ENCODE measurements at places on chromosomes 1 and 21. TPM values are rescaled to one million over a fixed set of nuclear protein-coding genes. Genes with fewer than 3 reads are reported as not detected.

TRPM2 gene
- polyA plus RNA-seq = not detected

DNA sequence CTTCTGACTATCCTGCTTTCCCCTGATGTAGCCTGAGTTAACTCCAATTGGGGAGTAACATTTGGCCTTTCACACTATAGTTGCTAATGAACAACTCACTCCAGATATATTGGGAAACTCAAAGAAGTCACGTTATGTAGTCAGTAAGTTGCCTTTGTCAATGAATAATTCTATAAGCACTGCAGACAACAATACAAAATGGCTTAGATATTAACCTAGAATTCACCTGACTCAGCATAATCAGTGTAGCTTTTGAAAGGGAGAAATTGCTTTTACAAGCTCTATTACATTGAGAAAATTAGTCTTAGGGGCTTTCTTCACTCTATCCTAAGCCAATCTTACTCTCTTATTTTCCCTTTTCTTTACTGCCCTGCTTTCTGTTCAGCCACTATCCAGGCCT is 303.5 kb upstream of the NR5A2 start:
- no peak for DNase-seq

ASCL5 gene
- polyA plus RNA-seq = not detected

DNA sequence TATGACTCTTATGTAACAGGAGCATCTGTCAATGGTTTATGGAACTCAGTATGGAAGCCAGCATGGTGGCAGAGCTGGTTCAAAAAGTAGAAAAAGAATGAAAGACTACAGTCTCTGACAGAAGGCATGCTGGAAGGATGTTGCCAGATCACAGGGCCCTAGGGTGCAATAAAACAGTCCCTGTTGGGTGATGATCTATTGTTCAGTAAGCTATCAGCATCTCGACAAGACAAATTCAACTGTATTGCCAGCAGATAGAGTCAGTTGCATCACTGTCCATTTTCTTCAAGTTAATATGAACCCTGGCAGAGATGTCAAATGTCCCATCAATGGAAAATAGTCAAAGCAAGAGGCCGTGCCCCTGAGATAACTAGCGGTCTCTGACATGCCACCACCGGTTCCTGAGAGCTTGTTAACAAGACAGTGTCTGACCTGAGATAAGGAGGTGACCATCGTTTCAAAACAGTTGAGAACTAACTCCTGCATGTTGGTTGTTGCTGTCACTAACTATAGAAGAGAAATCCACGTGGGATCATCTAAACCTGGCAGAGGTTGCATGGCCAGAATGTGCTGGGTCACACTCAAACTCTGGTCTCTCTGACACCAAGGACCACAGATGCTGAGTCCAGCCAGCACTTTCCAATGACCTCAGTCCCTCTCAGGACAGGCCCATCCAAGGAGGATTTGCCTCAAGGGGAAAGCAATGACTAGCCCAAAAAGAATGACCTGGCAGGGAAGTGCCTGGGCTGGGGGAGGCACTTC is 125.9 kb downstream of the RIPK4 start:
- no peak for DNase-seq

NHLH1 gene
- polyA plus RNA-seq = 0.20 TPM

FCAMR gene
- polyA plus RNA-seq = not detected

CASQ1 gene
- 1.4 TPM for polyA plus RNA-seq

RGL1 gene
- polyA plus RNA-seq = 9.7 TPM

GRCh38 chr1:186781730-186782129 is 47.0 kb upstream of the PLA2G4A start:
- no peak for DNase-seq

AJAP1 gene
- polyA plus RNA-seq = 0.50 TPM

INTS7 gene
- 18.4 TPM for polyA plus RNA-seq

AADACL3 gene
- polyA plus RNA-seq = not detected

- DNase-seq = no peak
These were observed 414 bp downstream of the GPR153 start for GRCh38 chr1:6260433-6260934.

GRCh38 chr1:234469376-234469775 is 9.6 kb downstream of the TARBP1 start:
- no peak for DNase-seq

GRCh38 chr21:44390886-44391285 is 37.5 kb downstream of the TRPM2 start:
- DNase-seq = no peak

DNA sequence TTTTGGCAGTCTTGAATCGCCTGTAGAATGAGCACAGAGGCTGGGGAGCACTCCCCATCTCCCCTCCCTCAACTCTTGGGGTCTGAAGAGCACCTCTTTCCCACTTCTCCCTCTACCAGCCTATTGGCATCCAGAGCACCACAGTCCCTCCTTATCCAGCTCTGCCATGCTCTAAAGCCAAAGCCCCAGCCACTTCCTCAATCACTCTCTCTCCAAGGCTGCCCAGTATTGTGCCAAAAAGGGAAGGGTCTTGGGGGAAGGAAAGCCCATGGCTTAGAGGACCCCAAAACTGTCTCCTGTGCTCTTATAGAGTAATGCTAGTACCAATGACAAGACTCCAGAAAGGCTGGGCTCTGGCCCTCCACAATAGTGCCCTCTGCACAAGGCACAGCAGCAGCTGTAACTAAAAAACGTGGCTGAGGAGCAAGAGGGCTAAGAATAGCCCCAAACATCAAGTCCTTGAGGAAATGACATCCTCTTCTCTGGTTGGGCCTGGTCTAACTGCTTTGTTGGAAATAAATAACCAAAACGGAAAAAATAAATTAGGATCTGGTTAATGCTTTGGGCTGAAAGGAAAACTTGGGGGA is 28.4 kb downstream of the SLC27A3 start:
- no peak for DNase-seq

DNA sequence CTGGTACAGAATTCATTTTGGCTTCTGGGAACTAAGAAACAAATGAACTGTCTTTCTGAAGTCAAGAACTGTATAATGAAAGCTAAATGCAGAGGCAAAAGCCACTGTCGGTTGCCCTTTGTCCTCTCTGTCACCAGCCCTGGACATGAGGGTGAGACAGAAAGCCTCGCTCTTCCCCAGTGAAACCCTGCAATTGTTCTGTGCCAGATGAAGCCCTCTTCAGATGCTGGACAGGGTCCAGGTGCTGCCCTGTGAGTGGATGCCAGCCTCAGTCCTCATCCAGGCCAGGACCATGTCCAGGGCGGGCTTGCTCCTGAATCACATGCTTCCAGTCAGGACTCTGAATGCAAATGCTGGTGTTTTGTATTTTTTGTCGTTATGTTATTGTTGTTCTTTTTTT is 138.7 kb downstream of the RUNX1 start:
- DNase-seq = no peak

DNA sequence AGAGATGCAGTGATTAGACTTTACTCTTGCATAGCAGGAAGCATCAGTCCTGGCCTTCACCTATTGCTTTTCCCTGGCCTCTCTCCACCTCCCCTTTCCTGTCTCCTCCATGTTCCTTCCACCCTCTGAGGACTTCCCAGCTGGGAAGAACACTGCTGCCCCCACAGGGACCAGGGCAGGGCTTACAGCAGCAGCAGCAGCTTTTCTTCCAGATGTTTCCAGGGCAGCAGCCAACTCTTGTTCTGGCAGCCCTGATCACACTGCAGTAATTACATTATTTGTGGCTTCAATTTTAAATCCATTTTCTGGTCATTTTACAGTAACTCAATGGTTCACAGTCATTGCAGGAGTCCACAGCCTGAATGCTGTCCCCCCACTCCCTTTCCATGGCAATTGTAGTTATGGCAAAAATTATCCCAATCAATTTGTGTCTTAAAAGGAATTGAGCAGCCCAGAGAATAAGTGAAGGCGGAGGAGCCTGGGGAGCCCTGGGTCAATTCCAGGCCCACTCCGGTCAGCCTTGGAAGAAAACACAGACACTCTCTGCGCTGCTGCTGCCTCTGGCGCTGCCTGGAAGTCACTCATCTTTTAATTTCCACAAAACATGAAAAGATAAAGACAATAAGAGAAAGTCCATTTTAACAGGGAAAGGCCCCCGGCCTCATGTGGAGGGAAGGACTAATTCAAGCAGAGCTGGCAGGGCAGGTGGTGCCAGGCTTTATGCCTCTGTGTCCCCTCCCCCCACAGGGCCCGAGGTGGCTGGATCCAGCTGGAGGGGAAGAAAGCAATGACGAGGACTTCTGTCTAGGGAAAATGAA is 148.6 kb downstream of the GRIK3 start:
- no peak for DNase-seq

DNA sequence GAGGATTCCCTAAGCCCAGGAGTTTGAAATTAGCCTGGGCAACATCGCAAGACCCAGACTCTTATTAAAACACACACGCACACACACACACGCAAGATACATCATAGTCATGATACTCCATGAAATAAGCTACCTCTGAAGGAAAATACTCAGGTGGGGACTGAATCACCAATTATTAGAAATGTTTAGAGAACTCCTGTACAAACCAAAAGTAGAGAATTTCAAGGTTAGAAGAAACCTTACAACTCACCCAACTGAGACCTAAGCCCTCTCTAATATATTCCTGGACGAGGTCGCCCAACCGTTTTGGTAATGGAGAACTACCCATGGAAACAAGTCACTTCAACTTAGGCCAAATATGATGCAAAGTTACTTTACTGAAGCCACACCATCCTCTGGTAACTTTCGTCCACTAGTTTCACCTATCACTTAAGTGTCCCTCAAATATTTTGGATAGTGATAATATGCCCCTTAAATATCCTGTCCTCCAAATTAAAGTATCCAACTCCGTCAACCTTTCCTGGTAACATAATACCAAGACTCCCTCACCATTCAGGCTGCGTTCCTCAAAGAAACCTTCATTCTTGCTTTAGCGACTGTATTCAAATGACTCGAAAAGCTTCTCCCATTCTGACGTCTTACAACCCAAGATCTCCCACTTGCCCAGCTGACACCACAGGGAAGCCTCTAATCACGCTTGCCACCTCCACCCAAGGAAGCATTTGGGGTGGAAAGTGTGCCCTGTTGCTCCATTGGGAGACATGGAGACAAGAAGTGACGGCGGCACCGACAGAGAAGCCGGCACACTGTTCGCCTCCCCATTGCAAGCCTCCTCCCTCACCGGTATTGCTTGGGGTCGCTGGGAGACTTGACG is 856 bp downstream of the NRDC start:
- DNase-seq = no peak

IRF6 gene
- polyA plus RNA-seq = 0.94 TPM

MFSD2A gene
- polyA plus RNA-seq = 2.0 TPM

GRCh38 chr1:171420810-171421209 is 64.5 kb upstream of the PRRC2C start:
- no peak for DNase-seq
